ENCODE measurements at places on chromosomes 7 and 10.
A peak's percentile ranks its signal among the peaks of the same experiment; 100 is the strongest.

DNA sequence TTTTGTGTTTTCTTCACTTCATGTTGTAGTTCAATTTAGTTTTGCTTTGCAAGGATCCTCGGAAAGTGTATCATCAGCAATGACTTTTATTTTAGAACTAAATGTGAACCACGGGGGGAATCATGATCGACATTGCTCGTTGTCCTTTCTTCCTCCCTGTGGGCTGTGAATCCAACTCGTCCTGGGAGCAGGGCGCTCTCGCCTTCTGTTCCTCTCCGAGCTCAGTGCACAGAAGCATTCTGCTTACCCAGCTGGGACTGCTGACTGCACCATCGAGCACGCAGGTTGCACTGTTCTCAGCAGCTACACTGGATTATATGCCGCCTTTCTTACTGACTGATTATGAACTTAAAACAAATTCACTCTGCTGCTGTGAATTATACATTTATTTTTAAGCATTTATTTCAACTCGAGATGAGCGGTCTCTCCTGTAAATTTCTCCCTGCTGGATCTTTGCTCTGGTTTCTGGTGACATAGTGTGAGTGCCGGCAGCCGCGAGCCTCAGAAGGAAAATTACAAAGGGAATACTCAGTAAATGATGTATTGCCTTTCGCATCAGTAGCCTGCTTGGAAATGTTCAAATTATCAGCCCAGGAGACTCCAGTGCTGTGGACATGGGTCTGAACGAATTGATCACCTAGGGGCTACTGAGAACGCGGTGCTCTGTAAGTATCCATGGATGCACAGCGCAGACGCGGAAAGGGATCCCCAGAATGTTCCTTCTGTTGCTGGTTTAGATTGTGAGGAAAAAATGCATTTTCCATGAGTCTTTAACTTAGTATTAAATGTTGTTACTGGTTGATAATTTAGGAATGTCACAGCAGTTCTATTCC, 92.6 kb downstream of the PTPRE start:
- DNase-seq, result no peak

- peak; percentile 76 for DNase-seq
Observed at GRCh38 chr7:149209518-149210269, 14.3 kb downstream of the ZNF282 start.

DNA sequence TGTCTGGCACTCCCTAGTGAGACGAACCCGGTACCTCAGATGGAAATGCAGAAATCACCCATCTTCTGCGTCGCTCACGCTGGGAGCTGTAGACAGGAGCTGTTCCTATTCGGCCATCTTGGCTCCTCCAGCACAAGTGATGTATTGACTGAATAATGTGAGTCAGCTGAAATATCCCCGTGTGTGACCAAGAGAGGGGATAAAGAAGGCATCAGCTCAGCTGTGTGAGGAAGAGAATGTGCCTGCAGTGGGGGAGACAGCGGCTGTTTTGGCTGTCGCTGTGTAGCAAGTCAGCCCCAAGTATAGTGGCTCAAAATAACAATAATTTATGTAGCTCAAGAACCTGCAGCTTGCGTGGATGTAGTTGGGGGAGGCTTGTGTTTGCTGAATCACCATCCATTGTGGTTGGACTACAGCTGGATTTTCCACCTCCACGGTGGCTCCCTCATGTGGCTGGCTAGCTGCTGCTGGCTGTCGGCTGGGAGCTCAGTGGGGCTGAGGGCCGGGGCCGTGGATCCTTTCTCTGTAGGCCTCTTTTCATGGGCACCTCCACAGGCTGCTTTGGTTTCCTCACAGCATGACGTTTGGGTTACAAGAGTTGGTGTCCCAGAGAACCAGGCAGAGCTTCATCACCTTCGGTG, 434.5 kb downstream of the CCSER2 start:
- DNase-seq, result no peak

DNA sequence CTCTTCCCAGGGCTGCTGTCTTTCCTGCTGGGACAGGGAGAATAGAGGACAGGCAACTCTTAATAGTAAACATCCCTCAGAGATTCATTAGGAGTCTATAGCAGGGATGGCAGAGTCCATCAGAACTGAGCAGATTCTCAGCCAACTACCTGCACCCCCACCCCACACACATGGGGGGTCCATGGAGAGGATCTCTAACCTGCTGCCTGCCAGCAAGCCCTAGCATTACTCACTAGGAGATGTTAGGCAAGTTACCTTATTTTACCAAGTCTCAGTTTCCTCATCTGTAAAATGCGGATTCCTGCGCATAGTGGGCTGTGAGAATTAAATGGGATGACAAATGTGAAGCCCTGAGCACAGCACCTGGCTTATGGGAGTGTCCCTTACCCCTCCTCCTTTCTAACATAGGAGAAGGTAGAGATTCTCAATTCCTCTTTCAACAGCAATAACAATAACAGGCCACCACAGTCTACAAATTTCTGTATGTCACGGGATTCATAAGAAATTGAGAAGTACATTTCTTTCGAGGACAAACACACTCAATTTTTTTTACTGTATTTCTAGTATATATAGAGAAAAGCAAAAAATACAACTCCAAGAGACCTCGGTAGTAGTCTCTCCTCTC, 23.8 kb upstream of the WDR11 start:
- DNase-seq, result no peak

- DNase-seq, result peak; percentile 31
Observed at GRCh38 chr10:113562704-113563103, 9.9 kb downstream of the HABP2 start.

DNA sequence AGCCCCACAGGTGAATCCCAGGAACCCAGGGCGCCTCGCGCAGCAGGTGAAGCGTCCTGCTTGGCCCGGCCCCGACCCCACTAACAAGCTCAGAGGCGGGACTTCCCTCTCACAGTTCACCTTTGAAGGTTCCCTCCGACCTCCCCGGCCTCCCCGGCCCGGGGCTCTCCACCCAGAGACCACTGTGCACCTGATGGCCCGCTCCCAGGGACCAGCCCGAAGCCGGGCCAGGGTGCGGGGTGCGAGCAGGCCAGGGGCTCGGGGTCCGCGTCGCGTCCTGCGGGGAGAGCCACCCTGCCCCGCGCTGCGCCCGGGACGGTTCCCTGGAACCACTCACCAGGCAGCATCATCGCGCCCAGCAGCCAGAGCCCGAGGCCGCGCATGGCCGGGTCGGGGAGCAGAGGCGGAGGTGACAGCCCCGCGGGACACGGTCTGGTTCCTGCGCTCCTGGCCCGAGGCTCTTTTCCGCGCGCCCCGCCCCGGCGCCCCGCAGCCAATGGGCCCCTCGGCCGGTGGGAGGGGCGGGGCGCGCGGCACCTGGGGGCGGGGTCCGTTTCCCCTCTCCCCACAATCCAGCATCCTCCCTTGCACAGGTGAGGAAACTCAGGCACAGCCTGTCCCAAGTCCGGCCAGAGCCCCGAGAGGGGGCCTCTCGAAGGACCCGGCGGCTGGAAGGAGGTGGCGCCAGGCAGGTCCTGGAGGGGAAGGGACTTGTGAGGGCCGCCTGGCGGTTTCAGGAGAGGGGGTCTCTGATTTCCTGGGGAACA, at the start of gene ADAM8:
TSS of gene ADAM8 (minus strand) at position 434 of the 767 bp plus-strand sequence. CDS start at position 383, 51 bp downstream.
- peak; percentile 69 for DNase-seq

DNA sequence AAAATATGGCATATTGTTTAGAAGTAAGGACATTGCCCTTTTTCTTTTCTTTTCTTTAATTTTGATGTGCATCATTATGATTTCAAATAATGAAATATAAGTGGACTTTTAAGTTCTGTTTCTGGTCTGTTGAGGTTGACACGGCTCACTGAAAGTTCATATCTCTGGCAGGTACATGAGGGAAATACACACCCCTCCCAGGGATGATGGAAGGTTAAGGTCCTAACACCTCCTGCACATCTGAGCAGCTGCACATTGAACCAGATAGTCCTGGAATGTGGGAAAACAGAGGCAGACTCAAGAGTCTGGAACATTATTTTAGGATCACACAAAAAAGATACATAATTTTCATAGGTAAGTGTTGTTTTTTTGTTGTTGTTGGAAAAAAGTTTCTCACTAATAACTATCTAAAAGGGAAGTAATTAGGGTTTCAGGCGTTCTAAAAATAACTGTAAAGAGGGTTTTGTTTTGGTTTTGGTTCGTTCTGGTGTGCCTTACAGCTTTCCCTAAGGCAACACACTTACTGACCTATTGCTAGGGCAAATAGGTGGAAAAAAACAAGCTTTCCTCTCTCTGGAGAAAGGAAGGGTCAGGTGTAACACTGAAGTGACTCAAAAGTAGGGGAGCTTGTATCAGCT, 201.2 kb upstream of the PRKCQ start:
- DNase-seq, result no peak

GRCh38 chr7:139230774-139231512, at the start of gene UBN2:
TSS of gene UBN2 (plus strand) at chr7:139231237. CDS start at chr7:139231485, 248 bp downstream.
- peak; percentile 99 for DNase-seq

GRCh38 chr7:85104432-85105205, 82.2 kb downstream of the SEMA3D start:
- DNase-seq, result no peak

GRCh38 chr10:21530641-21531040, 3.4 kb upstream of the MLLT10 start:
- DNase-seq, result no peak

GRCh38 chr10:98096731-98097130, 37.7 kb upstream of the R3HCC1L start:
- DNase-seq, result no peak

Measured in kidney tubule cell (primary cell).